ENCODE measurements at places on chromosomes 3 and 15. TPM values are rescaled to one million over a fixed set of nuclear protein-coding genes. Genes with fewer than 3 reads are reported as not detected.

- no peak for DNase-seq
Measured at GRCh38 chr3:2774481-2775249, 335.5 kb downstream of the IL5RA start.

GRCh38 chr15:56052395-56053045 is 59.1 kb upstream of the NEDD4 start:
- no peak for DNase-seq

- no peak for DNase-seq
Measured at GRCh38 chr3:150925751-150926201, 20.5 kb upstream of the MINDY4B start.

DNA sequence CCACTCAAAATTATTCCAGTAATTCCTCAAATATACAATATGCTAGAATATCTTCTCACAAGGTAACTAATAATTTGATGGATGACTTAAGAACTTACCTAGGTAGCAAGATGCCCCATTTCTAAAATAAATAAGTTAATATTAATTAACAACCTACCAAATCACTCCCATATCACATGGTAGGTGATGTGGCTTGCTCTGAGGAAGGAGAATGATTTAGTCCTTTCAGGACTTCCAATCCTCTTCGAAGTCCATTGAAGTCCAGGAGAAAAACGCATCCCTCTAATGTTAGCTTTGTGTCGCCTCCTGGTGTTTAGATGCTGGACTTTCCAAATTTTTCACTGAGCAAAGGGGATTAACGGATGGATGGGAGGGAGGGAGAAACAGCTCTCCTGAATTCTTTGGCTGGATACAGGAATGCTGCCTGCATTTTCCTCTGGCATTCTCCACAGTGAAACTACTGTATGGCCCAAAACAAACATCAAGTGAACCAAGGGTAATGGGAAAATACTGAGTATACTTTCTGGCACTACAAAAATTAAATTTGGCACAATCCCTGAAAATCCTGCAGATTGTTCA is 58.6 kb downstream of the PRICKLE2 start:
- no peak for DNase-seq

The RBM5 gene
- total RNA-seq: 50.9 TPM

The LNP1 gene
- 2.1 TPM for total RNA-seq

DNA sequence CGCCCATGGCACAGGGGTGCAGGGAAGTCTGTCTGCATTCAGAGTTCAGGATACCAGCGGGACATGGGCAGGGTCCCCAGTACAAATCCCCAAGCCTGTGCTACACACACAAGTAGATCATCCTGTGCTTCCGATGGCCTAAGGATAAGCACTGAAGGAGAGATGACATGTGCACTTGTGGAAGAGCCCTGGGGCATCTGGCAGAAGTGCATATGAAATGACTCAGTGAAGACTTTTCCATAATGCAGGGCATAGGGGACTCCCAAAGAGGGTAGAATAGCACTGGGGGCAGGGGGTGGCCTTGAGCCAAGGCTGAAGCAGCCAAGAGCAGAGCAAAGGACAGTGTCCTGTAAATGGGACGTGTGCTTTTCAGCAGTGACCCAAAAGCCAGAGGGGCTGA is 22.9 kb downstream of the ADAMTS17 start:
- DNase-seq: no peak

GRCh38 chr3:192260116-192261010 is 467.0 kb downstream of the FGF12 start:
- DNase-seq: no peak

The TUSC7 gene
- total RNA-seq: not detected

DNA sequence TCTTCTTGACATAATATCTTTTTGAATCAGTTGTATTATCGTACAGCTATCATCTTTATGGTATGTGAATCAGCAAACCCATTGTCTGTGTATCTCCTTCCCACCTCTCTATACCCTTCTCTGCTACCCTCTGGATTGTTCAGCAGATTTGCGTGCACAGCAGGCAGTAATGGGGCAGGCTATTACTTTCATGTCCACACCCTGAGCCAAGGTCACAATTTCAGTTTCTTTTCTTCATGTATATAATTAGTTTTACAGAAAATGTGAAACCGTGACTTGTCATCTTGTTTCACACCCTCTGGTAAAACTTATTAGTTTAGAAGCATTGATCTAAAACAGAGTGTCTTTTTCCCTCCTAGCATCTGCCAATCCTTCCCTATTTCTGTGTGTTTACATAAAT is 770.4 kb upstream of the SEMA6D start:
- DNase-seq: no peak

DNA sequence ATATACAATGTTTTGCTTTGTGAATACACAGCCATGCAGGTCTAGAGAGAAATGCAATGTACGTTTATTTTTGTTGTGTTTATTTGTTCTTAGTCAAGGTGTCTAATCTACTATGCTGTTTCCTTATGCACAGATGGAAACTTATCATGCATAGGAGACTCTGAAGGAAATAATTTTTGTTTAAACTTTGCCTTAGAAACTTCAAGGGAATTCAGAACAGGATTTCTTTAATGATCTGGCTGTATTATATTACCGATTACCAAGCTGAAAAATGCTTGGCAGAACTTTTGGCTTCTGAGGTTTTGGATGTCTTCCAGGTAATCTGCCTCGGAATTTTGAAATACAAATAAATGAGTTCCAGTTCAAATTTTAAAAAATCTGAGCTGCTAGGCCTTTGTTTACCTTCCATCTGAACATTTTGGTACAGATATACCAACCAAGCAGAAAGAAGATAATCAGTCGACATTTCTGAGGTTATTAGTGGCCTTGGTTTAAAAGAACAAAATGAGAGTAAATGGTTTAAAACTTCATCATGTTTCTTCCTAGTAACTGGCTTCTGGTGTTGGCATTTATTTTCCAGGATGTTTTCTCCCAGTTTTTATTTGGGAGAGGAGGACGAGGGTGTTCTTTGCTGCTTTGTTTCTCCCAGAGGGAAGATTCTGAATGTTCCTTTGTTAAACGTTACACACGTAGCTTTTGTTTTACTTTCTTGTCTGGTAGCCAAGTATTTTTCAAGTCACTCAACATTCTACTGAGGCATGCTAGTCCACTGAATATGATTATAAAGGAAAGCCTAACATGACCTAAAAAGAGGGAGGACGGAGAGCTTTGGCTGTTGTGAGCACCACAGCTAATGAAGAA is 421.8 kb upstream of the TBL1XR1 start:
- DNase-seq: no peak

DNA sequence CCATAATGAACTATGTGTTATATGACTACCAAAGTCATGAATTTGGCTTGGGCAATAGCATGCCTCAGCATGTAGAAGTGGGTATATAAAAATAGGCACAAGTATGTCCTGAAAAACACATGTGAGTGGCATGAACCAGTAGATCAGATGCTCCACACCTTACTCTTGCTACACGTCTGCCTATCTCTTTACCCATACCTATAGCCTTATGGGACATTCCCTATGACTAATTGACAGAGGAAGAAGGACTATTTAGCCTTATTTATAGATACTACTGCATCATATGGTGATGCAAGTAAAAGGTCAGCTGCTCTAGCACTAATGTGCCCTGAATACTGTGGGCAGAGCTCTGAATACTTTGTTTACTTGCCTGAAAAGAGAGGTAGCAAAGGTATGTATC is 81.0 kb upstream of the ZPLD1 start:
- DNase-seq: no peak

GRCh38 chr3:187146389-187146788 is 7.1 kb upstream of the RPL39L start:
- DNase-seq: no peak

DNA sequence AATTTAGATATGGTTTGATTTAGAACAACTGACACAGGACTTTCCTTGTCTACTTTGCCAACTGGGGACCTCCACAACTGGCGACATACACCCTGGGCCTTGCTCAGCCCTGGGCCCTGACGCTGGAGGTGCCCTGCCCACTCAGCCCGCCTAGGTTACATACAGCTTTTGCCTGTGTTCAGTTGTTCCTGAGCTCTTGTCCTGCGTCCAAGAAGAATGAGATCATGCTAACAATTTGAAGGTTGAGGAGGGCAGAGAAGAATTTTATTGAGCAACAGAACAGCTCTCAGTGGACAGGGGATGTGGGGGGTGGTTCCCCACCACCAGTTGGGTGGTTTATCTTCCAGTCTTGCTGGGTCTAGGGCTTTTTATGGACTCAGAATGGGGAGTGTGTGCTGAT is 67.9 kb downstream of the IQCH start:
- DNase-seq: no peak

DNA sequence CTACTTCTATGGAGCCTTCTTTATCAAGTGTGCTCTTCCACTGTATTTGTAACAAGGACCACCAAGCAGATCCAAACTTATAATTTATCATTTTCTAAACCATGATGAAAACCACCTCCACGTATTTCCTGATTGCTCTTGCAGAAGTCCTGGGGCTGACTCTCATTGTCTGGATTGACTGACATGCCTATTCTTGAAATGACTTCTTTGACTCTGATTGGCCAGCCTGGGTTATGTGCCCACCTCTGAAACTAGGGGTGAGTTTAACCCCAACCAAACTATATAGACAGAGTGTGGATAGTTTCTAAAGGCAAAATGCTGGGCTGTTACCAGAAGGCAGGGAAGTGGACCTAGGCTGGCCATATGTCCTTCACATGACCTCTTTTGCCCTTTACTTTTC is 12.7 kb downstream of the TMPRSS7 start:
- no peak for DNase-seq

DNA sequence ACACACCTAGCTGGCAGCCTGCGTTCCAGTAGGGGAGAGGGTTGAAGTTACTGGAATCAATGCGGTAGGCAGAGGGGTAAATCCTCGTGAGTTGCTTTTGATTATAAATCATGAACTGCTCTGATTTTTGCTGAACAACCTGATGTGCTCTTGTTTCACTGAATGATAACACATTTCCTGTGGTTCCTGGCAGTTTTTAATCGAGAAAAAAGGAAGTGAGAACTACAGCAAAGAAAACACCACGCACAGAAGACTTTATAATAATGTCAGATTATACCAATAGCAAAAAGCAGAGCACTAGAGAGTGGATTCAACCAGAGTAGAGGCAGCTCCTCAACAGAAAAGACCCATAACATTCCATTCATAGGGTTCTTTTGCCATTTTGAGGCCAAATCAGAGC is 200.8 kb upstream of the STRIT1 start:
- no peak for DNase-seq

The SLC26A6 gene
- 8.4 TPM for total RNA-seq

DNA sequence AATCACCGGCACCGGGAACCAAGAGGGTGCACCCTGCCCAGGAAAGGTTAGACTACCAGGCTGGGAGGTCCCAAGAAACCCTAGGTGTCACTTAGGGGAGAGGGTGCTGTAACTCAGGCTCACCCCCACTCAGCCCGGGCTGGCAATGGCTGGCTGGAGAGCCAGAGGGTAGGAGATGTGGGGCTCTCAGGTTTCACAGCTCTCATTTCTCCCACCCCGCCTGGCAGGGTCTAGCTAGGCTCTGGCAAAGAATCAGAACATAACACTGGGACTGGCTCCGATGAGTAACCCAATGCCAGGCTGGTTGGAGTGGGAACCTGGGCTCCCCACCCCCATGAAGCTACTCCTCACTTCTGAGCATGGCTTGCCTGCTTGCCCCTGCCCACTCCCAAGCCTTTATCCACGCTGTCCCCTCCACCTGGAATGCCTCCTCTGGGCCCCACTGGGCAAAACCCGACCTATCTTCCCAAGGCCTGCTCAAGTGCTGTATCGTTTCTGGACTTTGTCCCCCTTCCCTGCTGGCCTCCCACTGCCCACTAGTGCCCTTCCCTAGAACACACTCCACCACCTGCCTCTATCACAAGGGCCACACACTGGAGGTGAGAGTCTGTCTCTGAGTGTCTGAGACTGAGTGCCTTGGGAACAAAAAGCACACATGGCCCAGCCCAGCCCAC is 2.0 kb downstream of the CIB2 start:
- no peak for DNase-seq

DNA sequence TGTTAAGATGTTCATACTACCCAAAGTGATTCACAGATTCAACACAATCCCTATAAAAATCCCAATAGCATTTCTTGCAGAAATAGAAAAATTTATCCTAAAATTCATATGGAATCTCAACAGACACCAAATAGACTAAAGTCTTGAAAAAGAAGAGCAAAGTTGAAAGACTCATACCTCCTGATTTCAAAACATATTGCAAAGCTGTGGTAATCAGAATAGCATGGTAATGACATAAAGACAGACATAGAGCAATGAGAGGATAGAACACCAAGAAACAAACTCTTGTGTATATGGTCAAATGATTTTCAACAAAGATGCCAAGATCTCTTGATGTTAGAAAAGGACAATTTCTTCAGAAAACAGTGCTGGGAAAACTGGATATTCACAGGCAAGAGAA is 8.3 kb downstream of the GLB1 start:
- DNase-seq: no peak

GRCh38 chr15:27358751-27359434 is 387.9 kb downstream of the GABRG3 start:
- no peak for DNase-seq

- no peak for DNase-seq
Measured at GRCh38 chr15:28125673-28126651, 26.8 kb upstream of the OCA2 start.

The TRIM42 gene
- total RNA-seq: not detected

GRCh38 chr15:41115161-41115651 is 874 bp downstream of the INO80 start:
- no peak for DNase-seq

The C15orf62 gene
- 1.0 TPM for total RNA-seq

DNA sequence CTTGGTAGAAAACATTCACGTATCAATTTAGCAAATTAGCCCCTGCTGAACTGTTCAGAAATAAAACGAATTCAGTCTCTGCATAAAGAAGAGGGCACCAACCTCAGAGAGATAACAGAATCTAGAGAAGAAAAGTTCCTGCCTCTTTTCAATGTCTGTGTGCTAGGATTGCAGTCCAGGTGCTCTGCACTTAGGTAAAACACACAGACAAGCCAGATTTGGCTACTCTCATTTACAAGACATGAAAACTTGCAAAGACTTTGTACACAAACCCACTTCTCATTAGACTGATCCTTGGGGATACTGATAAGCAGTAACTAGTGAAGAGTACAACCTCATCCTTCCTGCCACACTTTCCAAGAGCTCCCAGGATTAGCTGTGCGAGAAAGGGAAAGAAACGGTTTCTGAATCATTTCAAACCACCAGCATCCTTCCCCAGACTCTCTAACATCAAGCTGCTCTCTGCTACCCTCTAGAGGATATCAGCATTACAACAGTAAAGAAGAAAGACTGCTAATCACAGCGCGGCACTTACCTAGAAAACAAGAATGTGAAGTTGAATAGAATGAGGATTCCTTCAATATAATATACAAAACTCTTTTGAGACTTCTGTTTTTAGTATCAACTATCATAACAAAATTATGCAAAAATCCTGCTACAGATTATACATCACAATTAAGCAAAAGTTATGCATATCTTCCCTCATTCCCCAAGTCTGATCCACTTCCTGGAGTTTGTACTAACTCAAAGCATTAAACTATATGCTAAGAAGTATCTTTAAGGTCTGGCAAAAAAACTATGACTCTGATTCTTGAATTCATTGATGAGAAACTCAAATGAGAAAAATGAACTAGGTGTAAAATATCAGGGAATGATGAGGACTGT is 306.4 kb downstream of the MAGI1 start:
- DNase-seq: no peak

DNA sequence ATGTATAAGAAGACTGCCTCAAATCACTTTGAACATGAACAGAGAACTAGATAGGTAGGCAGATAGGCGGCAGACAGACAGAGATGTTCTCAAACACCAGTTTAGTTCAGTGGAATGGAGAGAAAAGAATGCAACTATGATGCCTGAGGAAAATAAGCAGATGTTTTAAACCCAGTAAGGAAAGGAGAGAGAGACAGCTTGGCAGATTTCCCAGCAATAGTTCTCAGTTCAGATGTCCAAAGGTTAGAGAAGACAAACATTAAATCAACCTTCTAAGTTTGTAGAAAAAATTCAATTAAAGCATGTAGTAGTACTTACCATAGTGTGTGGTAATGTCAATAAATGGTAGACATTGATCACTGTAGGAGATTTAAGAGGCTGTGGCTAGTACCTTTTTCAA is 209.6 kb upstream of the PFN2 start:
- no peak for DNase-seq
